ENCODE measurements at places on chromosomes 7 and 10.

DNA sequence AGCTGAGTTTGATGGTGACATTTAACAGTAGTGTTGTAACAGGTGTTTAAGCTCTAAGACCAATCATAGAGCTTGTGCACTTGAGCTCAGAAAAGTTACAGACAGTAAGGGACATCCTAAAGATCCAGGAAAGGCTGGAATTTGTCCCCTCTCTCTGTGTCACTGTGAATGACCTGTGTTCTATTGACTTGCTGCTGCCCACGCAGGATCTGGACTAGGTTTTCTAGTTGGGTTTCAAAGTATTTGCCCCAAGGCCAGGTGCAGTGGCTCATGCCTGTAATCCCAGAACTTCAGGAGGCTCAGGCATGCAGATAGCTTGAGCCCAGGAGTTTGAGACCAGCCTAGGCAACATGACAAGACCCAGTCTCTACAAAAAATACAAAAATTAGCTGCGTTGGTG lies 17.1 kb downstream of the AOC1 start:
- DNase-seq = no peak

DNA sequence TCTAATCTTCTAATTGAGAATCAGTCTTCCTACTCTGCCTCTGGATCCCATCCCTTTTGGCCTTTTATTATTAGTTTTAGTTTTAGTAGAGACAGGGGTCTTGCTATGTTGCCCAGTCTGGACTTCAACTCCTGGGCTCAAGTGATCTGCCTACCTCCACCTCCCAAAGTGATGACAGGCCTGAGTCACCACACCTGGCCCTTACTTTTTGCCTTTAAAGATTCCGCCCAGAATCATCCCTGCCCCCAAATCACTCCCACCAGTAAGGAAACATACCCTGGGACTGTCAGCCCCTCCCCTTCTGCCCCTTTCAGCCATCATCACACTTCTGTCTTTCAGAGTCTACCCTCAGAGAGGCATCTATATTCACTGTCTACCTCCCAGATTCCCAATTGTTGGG lies 18.7 kb downstream of the KPNA7 start:
- DNase-seq = no peak

DNA sequence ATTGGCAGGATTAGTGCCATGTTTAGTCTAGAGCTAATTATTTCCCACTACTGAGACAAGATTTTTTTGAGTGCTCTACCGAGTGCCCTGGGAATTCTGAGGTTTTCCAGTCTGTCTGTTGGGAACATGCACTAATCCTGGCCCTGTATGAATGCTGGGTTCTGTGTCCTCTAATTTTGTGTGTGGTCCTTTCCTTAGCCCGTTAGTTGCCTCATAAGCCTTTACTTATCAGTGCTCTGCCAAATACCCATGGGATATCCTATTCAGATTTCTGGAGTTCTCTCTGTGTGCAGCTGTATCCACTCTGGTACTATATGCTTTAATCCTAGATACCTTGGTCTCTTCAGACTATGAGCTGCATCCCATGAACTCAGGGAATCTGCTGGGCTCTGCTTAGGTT lies 13.1 kb downstream of the CSGALNACT2 start:
- no peak for DNase-seq

GRCh38 chr10:122120008-122120744 lies 131.2 kb downstream of the TACC2 start:
- no peak for DNase-seq

GRCh38 chr7:46814516-46815250 lies 767.2 kb downstream of the TNS3 start:
- no peak for DNase-seq

GRCh38 chr7:15559416-15559928 lies 2.3 kb downstream of the AGMO start:
- no peak for DNase-seq

DNA sequence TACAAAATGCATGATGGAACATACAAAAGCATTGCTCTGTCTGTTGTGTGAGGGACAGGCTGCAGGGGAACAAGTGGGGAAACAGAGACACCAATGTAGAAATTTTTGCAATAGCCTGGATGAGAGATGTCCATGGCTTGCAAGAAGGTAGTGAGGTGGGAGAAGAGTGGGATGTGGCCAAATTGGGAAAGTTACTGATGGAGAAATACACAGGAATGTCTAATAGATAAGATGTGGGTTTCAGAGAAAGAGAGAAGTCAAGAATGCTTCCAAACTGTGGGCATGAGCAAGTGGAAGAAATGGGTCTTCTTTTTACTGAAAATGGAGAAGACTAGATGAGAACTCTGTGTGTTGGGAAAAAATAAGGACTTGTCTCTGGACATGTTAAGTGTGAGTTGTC lies 592.7 kb downstream of the TNS3 start:
- no peak for DNase-seq

GRCh38 chr7:22842383-22842941 lies 19.8 kb upstream of the TOMM7 start:
- DNase-seq = peak; percentile 21

DNA sequence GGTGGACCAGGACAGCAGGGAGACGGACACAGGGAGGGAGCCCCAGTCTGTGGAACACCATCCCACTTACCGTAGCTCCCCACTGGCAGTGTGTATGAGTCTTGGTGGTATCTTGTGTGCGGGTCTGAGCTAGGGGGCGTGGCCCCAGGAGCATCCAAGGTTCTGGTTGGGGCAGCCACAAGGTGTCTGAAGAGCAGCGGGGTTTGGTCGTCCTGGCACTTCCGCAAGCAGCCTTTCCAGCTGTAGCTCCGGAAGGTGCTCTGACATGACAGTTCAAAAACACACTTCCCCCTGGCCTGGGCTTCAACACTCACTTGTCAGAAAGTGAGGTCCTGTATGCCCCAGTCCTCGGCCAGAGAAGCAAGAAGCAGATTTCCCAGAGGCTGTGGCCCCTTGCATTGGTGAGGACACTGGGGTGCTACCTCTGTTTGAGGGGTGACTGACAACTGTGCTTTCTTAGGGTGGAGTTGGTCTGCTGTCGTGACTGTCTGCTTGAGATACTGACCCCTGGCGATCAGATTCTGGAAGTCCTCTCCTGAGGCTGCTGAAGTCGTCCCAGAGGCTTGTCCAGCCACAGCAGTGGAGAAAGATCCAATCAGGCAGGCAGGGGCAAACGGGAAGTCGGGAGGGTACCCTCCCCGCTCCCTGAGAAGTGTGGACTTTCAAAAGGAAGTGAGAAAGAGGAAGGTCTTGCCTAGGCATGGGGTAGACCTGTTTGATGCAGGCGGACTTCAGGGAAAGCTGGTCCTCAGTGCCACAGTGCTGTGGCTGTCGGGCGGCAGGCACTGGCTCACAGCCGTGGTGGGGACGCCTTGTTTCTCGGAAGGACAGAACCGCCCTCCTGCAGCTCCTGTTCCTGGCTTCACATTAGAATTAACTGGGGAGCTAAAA lies 51.4 kb upstream of the PFKFB3 start:
- no peak for DNase-seq

DNA sequence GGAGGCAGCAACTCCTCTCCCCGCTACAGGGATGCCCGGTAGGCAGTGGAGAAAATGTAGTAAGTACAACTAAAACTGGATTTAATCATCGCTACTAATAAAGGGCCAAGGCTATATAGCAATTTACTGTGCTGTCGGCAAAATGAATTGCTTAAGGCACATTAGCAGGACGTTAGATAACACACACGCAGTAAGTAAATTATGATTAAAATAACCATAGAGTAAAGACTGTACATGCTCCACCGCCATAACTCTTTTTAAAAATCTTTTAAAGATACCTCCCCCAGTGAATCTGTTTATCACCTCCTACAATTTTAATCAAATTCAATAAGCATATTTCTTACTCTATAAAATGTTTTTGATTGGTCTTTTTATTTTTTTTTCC lies 371.4 kb upstream of the MGMT start:
- no peak for DNase-seq

GRCh38 chr7:121401896-121402295 lies 5.8 kb upstream of the FAM3C start:
- DNase-seq = no peak

DNA sequence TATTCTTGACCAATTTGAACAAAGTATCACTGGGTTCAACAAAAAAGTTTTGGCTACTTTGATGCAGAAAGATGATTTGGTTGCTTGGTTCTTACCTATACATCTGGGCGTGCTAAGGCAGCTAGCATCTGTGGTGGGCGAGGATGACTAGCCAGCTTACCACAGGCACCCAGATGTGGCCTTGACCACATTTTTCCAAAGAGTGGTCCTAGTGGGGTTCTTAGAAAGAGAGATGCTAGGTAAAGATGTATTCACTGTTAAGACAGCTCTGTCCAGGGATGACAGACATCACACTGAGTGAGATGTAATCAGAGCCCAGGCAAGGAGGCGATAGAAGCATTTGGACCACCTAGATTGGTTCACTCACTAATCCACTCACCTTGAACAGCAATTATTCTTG lies 785 bp downstream of the DNTT start:
- no peak for DNase-seq

DNA sequence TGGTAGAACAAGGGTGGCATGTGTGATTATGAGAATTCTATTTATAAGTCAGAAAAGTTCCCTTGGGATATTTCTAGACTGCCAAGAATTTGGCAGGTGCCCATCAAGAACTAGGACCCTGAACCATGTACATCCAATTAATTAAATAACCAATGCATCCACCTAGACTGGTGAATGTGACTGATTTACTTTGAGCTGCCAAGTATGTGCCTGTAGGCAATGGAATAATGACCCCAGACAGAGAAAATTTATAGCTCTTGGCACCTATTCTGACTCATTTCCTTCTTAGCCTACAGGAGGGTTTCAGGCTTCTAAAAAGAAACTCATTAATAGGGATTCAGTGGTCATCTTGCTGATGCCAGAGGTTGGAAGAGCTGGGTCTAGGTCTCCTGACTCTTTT lies 54.9 kb downstream of the KCNH2 start:
- no peak for DNase-seq

DNA sequence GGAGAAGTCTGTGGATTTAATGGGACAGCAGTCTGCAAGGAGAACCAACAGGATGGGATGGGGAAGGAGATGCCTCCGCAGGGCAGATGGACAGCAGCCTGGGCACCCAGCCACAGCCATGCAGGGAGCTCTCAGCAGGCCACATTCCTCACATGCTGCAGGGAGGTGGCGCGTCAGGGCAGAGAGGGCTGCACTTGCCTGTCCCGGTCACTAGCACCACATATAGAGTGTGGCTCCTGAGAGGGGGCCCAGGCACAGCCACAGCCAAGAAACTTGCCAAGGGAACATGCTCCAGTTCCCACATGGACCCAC lies 86.8 kb upstream of the ZMIZ1 start:
- no peak for DNase-seq

DNA sequence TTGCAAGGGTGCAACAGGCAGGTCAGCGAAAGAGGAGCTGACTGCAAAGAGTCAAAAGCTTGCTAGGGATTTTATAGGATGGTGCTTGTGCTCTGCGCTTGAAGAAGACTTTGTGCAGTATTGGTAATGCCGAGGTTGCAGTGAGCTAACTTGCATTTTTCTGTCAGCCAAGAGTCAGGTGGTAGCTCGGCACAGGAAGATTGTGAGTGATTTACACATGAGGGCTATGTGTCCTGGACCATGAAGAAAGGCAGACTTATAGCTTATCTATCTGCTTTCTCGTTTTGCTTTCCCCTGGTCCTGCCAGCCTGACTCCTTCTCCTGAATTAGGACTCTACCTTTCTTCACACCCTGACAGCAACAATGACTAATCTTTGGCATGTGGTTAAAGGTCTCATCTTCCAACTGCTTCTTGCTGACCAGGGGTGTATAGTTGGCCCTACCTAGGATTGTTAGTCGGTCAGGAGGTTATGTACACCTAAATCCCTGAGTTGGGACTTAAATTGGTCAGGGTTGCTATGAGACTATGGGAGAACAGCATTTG lies 4.1 kb upstream of the SYPL1 start:
- DNase-seq = no peak

- DNase-seq = no peak
Observed at GRCh38 chr7:128869138-128869943, 6.7 kb downstream of the ATP6V1F start.

DNA sequence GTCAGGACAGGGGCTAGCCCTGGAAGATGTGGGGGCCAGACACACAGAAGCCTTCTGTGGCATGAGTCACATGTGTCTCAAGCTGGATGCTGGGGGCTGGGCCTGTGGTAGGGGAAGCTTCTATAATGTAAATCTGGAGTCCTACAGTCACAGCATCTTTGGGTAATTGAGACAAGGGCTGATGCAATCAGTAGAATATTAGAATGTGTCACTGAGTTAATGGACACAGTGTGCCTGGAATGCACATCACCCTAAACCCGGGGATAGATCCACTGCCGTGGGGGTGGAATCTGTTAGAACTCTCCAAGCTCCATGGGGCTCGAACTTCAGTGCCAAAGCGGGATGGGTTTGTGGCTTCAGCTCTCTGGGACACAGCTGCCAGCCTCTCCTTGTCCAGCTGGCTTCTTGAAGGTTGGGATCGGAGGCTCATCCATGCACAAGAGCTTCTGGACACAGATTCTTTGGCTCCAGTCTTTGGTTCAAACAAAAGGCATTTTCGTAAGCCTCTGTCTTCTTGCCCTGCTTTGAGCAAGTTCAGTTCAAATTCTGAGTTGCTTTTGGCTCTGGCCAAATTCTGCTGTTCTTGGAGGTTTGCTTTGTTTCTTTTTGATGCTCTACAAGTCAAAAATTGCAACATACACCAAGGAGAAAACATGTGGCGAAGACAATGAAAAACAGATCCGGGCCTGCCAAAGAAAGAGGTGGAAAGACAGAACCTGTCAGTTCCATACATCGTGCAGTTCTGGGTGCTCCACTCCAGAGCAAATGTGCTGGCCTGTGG lies 194.8 kb upstream of the ZNF32 start:
- DNase-seq = no peak

GRCh38 chr10:50593523-50594376 lies 30.0 kb downstream of the SGMS1 start:
- DNase-seq = no peak

DNA sequence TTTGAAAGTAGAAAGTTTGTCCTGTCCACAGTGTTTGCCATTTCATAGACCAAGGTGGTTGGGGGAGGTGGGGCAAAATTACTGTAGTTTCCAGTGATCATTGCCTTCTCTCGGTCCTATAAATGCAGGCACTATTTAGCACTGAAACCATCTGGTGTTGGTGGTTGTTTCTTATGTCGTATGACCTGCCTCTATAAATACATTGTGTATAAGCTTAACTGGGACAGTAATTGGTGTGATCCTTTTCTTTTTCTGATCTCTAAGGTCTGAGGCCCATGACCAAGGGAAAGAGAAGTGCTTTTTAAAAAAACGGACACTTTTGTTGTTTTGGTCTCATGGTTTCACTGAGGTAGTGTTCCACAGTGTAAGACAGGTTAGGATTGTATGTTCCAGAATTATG lies 63.1 kb downstream of the AUTS2 start:
- DNase-seq = no peak

GRCh38 chr7:79615871-79616640 lies 162.6 kb upstream of the MAGI2 start:
- no peak for DNase-seq

DNA sequence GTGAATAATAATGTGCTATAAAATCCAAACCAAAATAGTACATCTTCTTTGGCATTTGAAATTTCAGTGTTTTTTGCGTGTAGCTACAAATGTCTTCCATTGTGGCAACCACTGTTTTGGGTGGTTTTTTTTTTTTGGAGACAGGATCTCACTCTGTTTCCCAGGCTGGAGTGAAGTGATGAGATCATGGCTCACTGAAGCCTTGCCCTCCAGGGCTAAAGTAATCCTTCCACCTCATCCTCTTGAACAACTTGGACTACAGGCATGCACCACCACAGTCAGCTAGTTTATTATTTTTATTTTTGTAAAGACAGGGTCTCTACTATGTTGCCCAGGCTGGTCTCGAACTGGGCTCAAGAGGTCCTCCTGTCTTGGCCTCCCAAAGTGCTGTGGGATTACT lies 455.1 kb downstream of the AUTS2 start:
- no peak for DNase-seq
